ENCODE measurements at places on chromosomes 7 and 10.

DNA sequence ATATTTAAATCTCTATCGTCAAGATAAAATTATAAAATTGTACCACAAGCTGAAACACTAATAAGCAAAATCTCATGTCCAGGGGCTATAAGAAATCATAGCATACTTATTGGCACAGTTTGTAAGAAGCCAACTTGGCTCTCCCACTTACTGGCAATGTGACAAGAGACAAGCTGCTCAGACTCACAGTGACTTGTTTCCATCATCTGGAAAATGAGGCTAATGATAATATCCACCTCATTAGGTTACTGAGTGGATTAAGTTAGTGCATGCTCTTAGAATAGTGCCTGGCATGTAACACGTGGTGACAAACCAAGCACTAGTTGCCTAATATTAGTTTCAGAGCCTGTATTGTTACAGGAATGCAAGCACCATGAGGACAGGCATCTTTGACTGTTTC lies 234.4 kb downstream of the GLI3 start:
- DNase-seq: no peak

GRCh38 chr10:34229917-34230316 lies 585.2 kb downstream of the PARD3 start:
- no peak for DNase-seq

- no peak for DNase-seq
Observed at GRCh38 chr7:1710936-1711335, 40.9 kb downstream of the ELFN1 start.

DNA sequence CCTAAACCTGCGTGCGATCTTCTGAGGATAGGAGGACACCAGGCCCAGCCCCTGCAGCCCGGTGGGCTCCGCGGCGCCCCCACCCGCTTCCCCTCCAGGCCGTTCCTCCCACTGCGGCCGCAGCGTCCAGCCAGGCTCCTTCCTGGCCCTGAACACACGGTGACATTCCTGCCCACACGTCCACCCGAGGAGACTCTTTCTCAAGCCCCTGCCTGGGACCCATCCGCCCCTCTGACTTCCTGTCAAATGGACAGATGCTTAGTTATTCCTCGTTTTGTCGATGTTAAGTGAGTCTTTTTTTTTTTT lies 32.4 kb upstream of the RNF32 start:
- DNase-seq: no peak

DNA sequence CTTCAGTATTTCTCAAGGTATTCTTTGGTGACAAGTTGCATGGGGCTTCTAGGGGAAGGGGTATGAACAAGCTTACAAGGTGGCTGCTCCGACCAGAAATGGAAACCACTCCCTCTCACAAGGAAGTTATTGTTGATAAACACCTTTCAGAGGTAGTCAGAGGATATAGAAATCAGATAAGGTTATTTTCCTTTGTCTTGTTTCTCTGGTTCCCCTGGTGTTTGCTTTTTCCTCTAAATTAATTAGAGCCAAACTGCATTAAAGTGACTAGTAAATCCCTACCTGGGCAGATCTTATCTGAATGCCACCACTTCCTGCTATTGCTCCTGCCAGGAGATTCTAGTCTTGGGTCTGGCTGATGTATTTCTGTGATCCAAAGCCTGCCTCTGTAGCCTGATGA lies 725.4 kb downstream of the INHBA start:
- DNase-seq: no peak

DNA sequence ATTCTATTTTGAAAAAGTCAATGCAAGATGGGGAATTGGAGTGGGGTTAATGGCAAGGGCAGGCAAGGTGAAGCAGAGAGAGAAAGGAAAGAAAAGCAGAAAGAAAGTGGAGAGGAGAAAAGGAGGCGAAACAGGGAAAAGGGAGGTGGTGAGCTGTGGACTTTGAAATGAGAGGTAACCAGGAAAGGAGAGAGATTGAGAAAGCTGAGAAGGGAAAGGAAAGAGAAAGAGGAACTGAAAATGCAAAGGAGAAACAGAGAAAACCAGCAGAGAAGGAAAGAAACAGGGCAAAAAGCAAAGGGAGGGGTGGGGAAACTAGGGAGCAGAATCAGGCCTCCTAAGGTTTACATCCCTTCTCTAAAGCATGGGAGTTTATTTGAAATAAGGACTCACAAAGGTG lies 72.5 kb upstream of the TPK1 start:
- no peak for DNase-seq
